ENCODE measurements at places on chromosomes 3 and 15.
A peak's percentile ranks its signal among the peaks of the same experiment; 100 is the strongest.

GRCh38 chr3:16842272-16843270, 42.2 kb upstream of the PLCL2 start:
- DNase-seq, result peak; percentile 96

- DNase-seq, result no peak
Measured at GRCh38 chr15:77578641-77579372, 53.9 kb downstream of the LINGO1 start.

DNA sequence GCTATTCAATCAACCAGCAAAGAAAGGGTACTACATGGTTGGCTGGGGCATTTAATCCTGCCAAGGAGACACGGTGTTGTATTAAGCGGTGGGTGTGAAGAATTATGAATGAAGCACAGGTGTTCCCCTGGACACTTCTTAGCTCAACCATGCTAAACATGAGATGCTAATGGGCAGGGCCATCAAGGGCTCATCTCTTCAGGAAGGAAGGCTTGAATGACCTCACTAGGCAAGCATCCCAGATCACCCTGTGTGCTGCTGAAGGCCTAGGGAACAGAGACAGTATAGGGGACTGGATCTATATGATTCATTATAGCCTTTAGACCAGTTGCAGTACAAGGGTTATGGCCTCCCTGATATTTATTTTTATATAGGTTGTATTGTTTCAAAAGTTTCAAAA, 221.3 kb upstream of the SLCO3A1 start:
- DNase-seq, result no peak

- DNase-seq, result no peak
Measured at GRCh38 chr3:22439626-22440025, 688.6 kb upstream of the ZNF385D start.

- no peak for DNase-seq
Measured at GRCh38 chr15:80854104-80854503, 74.9 kb downstream of the CEMIP start.

DNA sequence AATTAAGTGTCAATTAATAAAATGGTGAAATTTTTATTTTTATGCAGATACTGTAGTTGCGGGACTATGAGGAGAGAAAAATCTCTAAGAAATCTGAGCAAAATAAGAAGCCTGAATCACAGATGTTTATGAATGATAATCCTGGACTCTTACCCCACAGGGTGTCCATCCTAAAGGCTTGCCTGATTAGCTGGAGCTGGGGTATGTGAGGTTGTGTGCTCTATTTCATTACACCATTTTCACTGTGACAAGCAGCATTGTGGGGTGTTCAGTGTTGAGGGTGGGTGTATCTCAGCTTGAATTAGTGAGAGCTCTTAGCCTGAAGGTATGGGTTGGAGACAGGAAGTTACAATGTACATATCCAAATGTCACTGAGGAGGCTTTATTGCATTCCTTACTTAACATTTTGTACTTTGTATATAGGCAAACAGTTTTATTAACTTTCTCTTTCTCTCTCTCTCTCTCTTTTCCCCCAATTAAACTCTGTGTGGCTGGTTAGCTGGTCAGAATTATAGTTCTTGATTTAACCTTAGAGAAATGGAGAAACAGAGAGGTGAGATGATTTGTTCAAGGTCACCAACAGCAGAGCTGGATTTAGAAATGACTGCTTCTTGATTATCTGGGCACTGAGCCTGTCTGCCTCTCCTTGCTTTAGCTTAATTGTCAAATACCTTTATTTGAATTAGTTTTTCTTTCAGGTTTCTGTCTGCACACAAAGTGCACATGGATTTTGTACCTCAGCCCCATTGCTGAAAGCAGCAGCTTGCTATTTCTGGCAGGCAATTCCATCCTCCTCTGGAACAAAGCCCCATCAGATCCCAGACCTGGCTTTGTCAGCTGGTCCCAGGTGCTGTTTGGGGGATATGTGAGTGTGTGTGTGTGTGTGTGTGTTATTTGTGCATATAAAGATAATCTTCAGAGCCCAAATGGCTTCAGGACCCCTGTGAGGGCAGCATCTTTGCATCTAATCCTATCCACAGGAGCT, 35.8 kb downstream of the GJD2 start:
- DNase-seq, result no peak

- DNase-seq, result no peak
Measured at GRCh38 chr3:25555695-25556437, 108.8 kb downstream of the TOP2B start.

GRCh38 chr3:59904296-59904695, 854.5 kb upstream of the CFAP20DC start:
- DNase-seq, result no peak

GRCh38 chr3:194826594-194826993, 140.9 kb downstream of the FAM43A start:
- DNase-seq, result no peak

DNA sequence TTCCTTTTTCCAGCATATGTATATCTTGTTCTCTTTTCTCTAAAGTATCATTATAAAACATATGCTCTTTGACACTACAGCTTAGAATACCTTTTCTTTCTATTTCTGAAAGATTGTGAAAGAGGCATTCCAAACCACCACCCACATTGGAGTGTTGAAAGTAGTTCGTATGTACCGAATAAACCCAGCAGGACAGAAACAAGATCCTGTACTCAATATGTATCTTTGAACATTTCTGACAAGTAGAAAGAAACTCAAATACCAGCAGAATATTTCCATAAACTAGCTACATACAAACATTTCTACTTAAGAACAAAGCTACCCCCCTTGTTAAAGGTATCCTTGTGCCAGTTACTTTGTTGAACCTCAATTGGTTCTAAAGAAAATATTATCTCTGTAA, 415.3 kb upstream of the ALCAM start:
- DNase-seq, result no peak

DNA sequence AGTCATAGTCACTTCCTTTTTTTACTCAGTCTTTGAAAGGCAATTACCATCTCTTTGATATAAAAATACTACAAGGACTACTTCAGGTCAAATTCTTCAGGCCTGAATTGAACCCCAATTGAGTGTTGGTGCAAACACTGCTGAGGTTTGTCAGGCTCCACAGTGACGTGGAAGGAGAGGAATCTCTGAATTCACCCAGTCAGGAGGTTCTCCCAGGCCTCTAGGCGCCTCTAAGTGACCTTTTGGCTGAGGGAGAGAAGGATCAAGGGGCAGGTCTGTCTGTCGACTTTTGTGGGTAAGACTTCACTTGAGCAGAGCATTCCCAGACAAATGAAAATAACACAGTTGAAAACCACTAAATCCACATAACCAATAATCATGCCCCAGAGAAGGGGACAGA, 227.6 kb upstream of the CHRNA7 start:
- no peak for DNase-seq

DNA sequence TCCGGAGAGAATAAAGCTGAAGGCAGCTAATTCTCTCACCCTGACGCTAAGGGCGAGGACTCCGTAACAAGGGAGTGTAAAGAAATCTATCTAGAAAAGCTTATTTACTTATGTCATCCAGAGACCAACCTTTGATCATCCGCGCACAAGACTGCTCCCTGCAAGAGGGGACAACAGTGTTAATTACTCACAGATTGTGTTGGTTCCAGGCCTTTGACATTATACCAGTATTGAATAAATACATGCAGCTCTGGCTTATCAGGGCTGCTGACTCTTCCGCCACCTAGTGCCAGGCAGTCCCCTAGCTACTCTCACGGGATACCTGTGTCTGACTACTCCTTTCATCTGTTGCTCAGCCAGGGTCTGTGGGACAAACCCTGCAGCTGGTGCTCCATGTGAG, 211.7 kb downstream of the DTWD1 start:
- DNase-seq, result no peak

GRCh38 chr3:50676031-50676705, 1.4 kb downstream of the DOCK3 start:
- DNase-seq, result no peak

DNA sequence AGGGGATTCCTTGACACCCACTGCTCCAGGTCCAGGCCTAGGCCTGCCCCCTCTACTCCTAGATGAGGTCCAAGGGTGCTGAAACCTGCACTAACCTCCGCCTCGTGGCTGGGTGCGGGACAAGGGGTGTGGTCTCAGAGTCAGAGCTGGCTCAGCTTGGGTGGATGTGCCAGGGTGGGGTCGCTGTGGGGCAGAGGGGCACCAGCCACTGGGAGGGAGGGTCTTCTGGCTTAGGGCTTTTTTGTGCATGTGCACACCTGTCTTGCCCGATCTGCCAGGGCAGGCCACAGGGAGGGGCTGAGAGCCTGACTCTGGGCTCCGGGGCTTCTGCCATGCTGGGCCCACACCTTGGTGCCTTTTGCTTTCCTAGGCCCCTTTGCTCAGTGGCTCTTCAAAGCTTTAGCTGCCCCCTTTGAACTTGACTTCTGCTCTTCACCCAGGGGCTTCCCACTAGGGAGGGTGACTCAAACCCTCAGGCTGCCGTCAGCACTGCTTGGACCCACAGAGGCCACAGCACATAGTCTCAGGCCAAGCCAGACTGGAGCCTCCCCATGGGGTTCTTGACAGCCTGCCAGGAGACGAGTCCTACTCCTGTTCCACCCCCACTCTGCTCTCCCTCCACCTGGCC, 73.0 kb downstream of the KLF13 start:
- no peak for DNase-seq

- no peak for DNase-seq
Measured at GRCh38 chr15:94670438-94671034, 439.2 kb downstream of the MCTP2 start.

- no peak for DNase-seq
Measured at GRCh38 chr3:103873021-103873420, 1438.2 kb downstream of the ZPLD1 start.
